HS-5 (cell line): ENCODE measurements at places on chromosomes 11 and 22.

- no peak for DNase-seq
Observed at GRCh38 chr11:121967131-121967704, 148.8 kb downstream of the BLID start.

DNA sequence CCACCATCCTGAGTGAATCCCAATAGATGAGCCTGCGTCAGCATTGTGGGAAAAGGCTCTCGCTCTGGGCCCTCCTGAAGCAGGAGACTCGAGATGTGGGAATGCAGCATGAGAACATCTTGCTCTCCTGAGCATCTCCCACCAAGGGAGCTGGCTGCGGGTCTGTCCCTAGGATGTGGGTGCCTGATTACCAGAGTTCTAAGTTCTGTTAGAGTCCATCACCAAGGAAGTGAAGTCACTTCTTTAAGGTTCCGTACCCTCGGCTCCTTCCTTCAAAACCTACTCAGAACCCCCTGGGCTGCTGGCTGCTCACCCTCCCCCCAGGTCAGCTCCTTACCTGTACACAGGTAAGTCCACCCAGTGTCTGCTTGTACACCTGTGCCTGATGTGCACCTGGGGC, 100.5 kb upstream of the IGLL5 start:
- no peak for DNase-seq

GRCh38 chr22:19955241-19956128, 13.9 kb upstream of the TXNRD2 start:
- no peak for DNase-seq

DNA sequence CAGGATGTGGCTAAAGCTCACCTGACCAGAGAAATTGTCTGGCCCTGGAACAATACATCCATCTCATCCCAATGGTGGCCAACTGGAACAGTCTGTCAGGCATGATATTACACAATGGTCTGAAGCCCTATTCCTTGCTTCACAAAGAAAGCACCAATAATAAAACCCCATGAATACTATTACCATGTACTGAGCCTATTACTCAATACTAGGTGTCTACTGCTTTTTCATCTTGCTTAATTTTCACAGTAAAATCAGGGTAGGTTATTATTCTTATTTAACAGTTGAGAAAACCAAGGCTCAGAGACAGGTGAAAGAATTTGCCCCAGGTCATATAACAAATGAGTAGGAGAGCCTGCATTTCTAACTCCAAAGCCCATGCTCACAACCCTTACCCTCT, 68.9 kb upstream of the CAPRIN1 start:
- DNase-seq, result no peak

- DNase-seq, result no peak
Observed at GRCh38 chr11:123282597-123282996, 87.5 kb upstream of the CLMP start.

- no peak for DNase-seq
Observed at GRCh38 chr22:44765571-44766285, 13.4 kb downstream of the ARHGAP8 start.
